Stimulated activated CD4-positive, alpha-beta T cell treated with anti-CD3 and anti-CD28 coated beads, TNF-alpha, amount 100 ng/mL, for 1 hour (primary cell): ENCODE measurements at places on chromosomes 7 and 10.

- no peak for DNase-seq
Measured at GRCh38 chr10:96588616-96589419, 2.0 kb upstream of the TM9SF3 start.

DNA sequence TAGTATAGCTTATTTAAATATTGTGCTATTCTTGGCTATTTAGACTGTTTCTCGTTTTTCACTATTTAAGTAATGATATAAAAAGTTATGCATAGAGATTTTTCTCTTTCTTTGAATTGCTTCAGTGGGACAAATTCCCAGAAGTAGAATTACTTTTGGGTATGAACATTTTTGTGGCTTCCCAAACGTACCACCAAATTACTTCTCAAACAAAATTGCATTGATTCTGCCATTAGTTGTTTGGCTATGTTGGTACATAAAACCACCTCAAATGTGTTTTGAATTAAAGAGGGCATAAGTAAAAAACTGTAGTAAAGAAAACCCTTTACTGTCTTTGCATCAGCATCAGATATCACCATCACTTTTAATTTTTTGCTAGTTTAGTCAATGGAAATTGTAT, 31.0 kb downstream of the AKR1B1 start:
- DNase-seq, result no peak

- no peak for DNase-seq
Measured at GRCh38 chr10:121713486-121713885, 115.2 kb upstream of the FGFR2 start.

DNA sequence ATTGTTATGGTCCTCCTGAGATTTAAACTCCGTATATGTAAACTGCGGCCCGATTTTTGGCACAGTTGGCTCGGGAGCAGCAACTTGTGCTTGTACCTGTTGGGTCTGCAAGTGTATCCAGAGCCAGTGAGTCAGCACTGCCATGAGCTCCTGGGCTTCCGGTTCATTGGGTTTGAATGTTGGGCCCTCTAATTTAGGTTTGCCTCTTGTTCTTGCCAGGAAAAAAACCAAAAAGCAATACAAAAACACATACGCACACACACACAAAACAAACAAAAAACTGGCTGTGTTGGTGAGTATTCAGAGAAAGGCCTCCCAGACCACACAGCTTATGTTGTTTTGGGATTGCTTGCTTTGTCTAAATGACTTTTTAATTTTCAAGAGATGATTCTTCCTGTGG, 26.3 kb downstream of the SND1 start:
- no peak for DNase-seq

DNA sequence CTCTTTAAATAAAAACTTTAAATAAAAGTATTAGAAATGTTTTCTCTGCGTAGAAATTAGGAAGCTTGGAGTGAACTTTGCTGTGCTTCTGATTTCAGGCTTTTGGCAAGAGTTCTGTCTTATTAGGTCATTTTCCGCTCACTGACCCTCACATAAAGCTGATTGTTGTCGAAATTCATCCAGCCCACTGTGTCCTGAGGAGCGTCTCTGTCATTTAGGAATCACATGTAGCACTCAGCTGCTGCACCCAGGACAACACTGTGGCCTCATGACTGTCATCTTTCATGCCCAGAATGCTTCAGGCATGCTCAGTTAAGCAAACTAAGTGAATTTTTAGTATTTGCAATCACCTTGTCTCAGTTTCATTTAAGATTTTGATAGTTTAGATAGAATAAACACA, 57.8 kb upstream of the MSRB2 start:
- DNase-seq, result no peak

DNA sequence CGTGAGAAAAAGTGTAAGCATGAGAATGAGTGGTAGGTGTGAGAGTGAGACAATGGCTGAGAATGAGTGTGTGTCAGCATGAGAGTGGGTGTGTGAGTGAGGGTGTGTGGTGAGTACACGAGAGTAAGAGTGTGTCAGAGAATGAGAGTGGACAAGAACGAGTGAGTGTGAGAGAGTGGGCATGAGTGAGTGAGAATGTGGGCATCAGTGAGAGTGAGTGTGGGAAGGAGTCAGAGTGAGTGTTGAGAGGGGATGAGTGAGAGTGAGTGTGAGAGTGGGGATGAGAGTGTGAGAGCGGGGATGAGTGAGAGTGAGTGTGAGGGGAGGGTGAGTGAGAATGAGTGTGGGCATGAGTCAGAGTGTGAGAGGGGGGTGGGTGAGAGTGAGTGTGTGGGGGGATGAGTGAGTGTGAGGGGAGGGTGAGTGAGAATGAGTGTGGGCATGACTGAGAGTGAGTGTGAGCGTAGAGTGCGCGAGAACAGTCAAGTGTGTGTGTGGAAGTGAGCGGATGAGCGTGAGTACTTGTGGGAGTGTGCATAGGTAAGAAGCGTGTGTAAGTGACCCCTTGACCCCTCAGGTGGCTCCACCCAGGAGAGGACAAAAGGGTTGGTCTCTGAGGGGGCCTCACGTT, 75.8 kb downstream of the GOLGA7B start:
- DNase-seq, result no peak

DNA sequence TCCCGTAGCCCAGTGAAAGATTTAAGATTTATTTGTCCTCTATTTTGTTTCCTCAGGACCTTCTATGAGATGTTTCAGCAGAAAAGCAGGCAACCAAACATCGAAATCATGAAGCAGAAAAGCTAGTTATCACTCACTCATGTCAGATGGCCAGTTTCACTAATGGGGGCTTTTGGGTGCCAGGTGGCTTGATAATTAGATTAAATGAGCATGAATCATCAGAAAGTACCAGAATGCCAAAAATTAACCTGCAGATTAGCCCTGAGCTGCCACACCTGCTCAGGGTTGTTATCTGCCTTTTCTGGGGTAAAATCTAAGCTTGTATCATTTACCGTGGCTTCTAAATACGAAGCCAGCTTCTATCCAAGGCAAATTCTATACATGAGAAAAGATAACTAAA, 1017.5 kb downstream of the XPNPEP1 start:
- DNase-seq, result no peak

DNA sequence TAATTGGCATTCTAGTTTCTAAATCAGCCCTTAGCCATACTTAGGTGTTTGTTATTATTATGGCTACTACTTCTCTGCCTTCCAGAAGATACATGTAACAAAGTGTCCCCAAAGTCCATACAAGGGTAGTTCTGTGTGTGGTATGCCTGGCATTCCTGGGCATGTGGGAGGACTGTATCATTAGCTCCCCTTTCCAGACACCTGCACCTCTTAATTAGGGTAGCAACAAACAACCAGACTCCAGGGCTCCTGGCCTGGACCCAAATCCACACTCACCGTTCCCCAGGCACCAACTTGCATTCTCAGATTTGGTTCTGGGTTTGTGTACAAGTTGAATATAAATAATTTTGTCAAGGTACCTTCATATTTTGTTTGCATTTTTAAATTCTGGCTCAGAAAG, 15.5 kb upstream of the CALD1 start:
- no peak for DNase-seq

GRCh38 chr7:116713918-116714317, 41.9 kb downstream of the MET start:
- DNase-seq, result no peak

DNA sequence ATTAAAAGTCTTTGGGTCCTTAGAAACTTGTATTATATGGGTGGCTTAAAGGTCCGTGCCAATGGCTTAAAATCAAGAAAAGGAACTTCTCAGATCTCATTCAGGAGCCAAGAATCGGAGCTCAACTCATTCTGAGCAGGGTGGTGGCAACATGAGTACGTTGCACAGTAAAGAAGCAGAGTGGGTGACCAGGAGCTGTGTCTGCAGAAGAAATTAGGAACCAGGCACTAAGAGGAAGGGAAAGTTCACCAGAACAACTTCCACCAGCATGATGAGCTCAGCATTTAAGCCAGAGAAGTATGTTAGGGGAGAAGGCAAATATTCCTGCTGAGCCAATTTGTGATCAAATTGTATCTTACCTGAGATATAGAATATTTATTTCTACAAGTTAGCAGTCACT, 236.0 kb upstream of the NRP1 start:
- no peak for DNase-seq

DNA sequence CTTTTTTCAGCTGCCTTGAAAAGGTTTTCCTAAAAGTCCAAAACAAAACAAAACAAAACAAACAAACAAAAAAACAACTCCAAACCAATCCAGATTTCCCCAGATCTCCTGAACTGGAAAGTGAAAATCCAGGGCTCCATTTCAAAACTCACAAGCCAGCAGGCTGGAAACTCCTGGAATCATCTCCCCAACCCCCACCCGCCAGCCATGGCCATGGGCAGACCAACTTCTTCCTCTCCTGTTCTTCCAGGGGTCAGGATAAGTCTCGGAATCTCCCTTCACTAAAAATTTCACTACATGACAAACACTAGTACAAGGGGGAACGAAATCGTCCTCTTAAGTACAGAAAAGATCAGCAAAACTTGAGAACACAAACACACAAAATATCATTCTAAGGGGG, 40.4 kb downstream of the GNA12 start:
- DNase-seq, result no peak

DNA sequence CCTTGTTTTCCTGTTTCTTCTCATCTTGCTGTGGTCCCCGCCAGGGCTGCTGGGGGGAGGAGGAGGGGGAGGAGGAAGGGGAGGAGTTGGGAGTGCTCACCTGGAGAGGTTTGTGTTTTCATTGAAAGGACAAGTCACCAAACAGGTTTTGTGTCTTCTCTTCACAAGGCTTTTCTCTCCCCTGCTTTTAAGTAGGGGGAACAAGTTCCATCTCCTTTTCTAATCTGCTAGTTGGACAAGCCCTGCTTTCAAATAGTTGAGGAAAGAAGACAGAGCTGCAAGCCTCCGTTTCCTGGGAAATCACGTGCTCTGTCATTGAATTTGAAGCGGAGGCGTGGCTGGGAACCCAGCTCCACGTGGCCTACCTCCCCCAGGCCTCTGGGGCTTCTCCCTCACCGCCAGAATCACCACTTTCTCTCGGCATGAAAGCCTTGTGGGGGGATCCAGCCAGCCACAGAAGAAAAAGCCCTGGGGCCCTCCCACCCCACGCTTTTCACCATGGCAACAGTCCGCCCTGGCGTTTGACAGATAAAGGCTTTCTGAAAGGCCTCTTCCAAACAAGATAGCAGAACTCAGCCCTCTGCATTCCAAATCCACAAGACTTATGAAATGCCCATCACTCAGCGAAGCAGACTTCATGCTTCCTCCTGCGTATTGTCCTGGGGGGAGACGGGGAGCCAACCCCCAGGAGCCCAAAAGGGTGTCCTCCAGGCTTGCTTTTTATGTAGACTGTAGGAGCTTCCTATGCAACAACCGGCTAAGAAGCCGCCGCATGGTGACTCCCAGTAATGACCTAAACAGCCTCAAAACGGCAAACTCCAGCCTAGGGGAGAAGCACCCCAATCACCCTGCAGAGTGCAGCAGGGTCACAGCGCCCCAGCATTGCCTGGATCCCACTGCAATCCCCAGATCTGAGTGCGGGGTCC, 51.7 kb downstream of the PROSER2 start:
- DNase-seq, result no peak

GRCh38 chr7:31058122-31058521, 6.0 kb downstream of the ADCYAP1R1 start:
- no peak for DNase-seq

DNA sequence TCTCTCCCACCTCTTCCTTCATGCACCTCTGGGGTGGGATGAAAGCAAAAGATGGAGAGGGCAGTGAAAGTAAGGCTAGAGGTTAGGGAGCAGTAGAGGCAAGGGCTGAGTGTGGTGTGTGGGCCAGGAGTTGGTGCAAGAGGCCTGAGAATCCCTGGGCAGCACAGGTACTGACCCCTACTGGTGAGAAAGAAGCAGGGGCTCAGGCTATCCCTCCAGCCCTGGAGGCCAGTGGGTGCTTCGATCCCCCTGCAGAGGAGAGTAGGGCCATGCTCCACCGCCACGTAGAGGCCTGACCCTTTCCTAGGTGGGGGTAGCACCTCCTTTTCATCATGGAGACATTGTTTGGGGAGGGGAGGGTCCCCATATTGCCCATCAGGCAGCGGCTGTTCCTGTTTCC, 9.8 kb downstream of the CDHR1 start:
- DNase-seq, result no peak

DNA sequence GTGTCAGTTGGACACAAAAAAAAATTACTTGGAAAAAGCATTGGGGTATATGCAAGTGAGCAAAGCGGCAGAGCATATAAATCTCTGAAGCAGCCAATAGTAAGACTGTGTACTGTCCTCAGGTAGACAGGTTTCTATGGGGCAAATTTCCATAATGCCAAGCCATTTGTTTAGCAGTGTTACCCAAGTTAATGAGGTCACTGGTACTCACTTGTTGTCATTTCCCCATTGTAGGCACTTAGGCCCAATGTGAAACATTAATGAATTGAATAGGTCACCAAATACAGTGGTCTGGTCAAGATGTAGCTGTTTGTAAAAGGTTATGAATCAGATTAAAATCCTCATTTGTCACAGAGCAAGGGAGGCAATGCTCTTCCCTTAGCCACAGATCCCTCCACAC, 27.5 kb downstream of the HOXA1 start:
- DNase-seq, result no peak

DNA sequence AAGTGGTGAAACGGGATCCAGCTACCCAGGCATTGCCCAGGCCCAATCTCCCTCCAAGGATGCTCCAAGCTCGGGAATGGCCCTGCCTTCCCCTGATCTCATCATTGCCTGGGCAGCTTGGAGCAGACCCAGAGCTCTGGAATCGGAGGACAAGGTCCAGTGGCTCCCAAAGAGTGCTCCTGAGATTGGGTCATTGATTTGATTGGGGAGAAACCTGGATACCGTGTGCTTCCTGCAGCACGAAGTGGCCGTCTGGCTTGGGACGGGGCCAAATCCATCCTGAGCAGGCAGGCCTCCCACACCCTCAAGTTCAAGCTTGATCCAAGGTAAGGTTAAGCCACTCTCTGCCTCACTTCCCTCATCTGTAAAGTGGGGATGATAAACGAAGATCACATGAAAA, 69.9 kb downstream of the OAT start:
- DNase-seq, result no peak

DNA sequence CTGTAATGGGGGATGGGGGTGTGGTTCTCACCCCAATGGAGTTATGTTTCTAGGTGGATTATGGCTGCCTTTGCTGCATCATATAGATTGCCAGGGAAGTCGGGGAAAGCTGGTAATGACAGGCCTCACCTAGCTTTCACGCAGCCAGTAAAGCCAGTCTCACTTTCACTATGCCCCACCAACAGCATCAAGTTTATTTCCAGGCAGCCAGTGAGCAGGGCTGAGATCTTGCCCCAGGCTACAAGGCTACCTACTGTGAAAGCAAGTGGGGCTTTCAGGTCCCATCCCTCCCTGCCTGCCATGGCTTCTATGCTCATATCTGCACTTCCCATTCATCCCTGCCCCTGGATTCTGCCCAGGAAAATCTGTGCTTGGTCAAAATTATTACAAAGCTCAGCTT, 61.7 kb upstream of the NXPH1 start:
- DNase-seq, result no peak

DNA sequence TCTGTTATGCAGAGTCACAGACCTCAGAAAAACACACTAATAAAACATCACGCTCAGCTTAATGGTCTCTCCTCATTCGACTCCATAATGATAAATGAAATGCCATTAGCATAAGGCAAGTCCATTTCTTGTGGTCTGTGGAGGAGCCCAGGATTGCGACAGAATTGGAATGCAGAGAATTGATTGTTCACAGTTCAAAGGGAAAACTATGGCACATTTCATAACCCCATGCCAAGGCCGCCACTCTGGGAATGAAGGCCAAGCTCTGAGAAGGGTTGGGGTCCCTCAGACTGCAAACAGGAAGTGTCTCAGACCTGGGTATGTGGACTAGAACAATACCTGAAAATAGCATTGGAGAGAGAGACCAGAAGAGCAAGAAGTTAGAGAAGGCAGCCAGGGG, 398.9 kb downstream of the ADRA2A start:
- no peak for DNase-seq

- no peak for DNase-seq
Measured at GRCh38 chr7:151809864-151810170, 67.1 kb downstream of the PRKAG2 start.

- no peak for DNase-seq
Measured at GRCh38 chr7:101740981-101741725, 76.3 kb upstream of the CUX1 start.
